GM06990 (cell line): ENCODE measurements at places on chromosomes 1 and 21.
A peak's percentile ranks its signal among the peaks of the same experiment; 100 is the strongest.

DNA sequence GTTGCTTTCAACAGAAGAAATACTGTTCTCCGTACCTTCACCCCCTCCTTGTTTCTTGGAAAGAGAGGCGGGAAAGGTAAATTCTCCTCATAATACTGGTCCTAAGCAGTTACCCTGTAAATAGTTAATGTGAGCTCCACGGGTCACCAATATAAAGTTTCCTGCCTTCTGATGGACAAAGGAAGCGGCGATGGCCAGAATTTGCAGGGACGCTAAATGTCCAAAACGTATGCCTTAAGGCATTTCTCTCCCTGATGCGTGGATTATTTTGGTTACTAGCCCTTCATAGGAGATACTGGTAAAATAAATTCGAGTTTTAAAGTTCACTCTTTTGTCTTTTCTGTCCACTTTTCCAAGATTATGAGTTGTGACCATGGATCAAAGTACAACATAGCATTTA, 898 bp upstream of the PTGS2 start:
- DNase-seq, result no peak

- no peak for DNase-seq
Measured at GRCh38 chr1:184860535-184860934, 105.9 kb upstream of the EDEM3 start.

- no peak for DNase-seq
Measured at GRCh38 chr1:24735509-24736375, 9.5 kb upstream of the CLIC4 start.

DNA sequence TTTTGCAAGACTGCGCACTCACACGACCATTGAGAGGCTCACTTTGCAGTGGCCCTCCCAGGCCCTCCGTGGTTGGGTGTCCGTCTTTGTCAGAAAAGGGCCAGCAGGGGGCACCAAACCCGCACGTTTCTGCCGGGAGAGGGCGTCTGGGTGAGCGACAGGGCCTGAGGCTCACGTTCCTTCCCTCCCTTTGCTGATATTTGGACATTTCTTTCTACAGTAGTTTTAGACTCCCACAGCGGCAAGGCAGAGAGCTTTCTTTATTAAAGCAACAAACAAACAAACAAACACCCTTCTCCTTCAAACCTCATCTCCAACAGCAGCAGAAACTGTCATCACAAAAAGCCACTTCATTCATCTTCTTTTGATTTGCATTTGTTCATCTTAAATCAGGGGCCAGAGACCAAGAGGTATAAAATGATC, 79.2 kb upstream of the WDR26 start:
- peak; percentile 73 for DNase-seq

DNA sequence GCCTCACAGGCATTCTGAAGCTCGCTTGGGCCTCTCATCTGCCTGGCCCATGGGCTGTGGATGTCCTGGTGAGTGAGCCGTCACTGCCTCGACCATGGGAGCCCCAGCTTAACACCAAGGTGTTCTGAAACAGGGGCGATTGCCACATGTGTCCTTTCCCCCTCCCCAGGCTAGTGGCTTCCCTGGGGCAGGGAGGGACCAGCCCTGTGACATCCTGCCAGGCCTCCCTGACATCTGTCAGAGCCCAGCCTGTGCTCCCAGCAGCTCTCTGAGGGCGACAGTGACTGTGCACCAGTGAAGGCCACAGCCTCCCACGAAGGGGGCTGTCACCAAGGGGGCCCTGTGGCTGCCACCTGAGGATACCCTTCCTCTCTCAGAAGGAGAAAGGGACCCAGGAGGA, 35.9 kb upstream of the CCDC27 start:
- no peak for DNase-seq

DNA sequence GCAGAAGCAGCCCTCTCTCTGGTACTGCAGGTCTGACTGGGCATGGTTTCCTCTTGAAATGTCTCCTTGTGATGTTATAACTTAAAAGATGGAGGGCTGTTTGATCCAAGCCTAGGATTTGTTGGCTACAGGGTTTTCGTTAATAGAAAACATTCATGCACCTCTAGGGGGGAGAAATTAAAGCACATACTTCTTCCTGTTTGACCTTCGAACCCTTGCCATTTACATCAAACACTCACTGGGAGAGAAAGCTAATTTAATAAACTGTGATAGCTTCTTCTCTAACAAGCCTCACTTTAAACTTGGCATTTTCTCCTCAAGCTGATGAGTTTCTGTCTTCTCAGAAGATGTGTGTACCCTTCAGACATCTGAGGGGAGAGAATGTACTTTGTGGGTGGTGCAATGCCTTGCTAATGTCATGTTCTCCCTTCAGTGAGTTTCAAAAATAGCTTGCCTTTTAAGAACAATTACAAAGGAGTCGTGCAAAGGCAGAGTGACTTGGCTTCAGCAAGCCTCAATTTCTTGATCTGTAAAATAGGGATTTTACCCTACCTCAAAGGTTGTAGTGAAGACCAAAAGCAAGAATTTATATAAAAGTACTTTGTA, 20.4 kb downstream of the CACHD1 start:
- DNase-seq, result no peak

- no peak for DNase-seq
Measured at GRCh38 chr1:209880031-209880430, 52.3 kb downstream of the UTP25 start.

- DNase-seq, result no peak
Measured at GRCh38 chr1:12596007-12596821, 21.8 kb downstream of the DHRS3 start.

- DNase-seq, result no peak
Measured at GRCh38 chr1:91900562-91900961, 14.6 kb upstream of the TGFBR3 start.

DNA sequence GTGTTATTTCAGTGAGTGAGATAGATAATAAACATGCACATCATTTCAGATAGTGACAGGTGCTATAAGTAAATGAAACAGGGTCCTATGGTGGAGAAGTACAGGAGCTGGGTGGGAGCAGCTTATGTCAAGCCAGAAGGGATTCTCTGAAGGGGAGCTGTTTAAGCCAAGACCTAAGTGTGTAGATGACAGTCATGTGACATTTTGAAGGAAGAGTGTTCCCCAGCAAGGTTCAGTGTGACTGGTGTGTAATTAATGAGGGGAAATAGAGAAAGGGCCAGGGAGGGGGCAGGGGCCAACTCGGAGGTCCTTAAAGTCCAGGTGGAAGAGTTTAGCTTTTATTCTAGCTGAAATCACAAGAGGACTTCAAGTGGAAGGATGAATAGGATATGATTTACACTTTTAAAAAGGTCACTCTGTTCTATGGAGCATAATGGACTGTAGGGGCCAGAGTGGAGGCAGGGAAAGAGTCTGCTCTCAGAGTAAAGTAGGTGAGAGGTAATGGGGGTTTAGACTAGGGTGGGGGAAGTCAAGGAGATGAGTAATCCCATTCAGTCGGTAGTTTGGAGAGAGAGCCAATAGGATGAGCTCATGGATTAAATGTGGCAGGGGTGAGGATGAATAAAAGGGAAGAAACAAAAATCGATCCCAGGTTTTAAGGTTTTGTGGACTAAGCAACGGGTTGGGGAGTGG, 243.1 kb downstream of the CACNA1E start:
- no peak for DNase-seq
